Activated CD4-positive, alpha-beta memory T cell treated with anti-CD3 and anti-CD28 coated beads, Interleukin-2, amount 10 ng/mL, durations not matched to agents 7 days and 5 days (primary cell): ENCODE measurements at places on chromosomes 5 and 9. TPM values are rescaled to one million over a fixed set of nuclear protein-coding genes. Genes with fewer than 3 reads are reported as not detected.

SPINK4 gene
- total RNA-seq, result not detected

TMEFF1 gene
- total RNA-seq, result not detected

BTNL9 gene
- not detected for total RNA-seq

TMEM215 gene
- not detected for total RNA-seq

PCA3 gene
- total RNA-seq, result not detected

PHAX gene
- 31.5 TPM for total RNA-seq

SGCD gene
- total RNA-seq, result not detected

LHFPL2 gene
- 0.30 TPM for total RNA-seq

FAM221B gene
- not detected for total RNA-seq

ANXA2R gene
- total RNA-seq, result 28.3 TPM

TMC1 gene
- 0.28 TPM for total RNA-seq

C5orf52 gene
- total RNA-seq, result not detected

CAVIN4 gene
- 0.18 TPM for total RNA-seq

OR1K1 gene
- not detected for total RNA-seq

FAM151B gene
- not detected for total RNA-seq

FBP2 gene
- not detected for total RNA-seq

PTPRD gene
- not detected for total RNA-seq

WDR36 gene
- total RNA-seq, result 21.8 TPM

GLE1 gene
- total RNA-seq, result 50.3 TPM

TTC39B gene
- total RNA-seq, result 27.5 TPM

PDCD1LG2 gene
- 4.1 TPM for total RNA-seq

CAMSAP1 gene
- 20.9 TPM for total RNA-seq

KLHL3 gene
- 3.6 TPM for total RNA-seq

TTLL11 gene
- total RNA-seq, result 1.5 TPM

TAF11L13 gene
- not detected for total RNA-seq

PCDHA9 gene
- total RNA-seq, result not detected

MEGF10 gene
- not detected for total RNA-seq
